ENCODE measurements at places on chromosomes 2 and 18.

GRCh38 chr2:69830045-69830905 is 815 bp downstream of the GMCL1 start:
- no peak for DNase-seq

GRCh38 chr2:109331081-109331480 is 202.1 kb downstream of the SH3RF3 start:
- DNase-seq: no peak

GRCh38 chr2:229407170-229407569 is 136.1 kb upstream of the PID1 start:
- DNase-seq: no peak

DNA sequence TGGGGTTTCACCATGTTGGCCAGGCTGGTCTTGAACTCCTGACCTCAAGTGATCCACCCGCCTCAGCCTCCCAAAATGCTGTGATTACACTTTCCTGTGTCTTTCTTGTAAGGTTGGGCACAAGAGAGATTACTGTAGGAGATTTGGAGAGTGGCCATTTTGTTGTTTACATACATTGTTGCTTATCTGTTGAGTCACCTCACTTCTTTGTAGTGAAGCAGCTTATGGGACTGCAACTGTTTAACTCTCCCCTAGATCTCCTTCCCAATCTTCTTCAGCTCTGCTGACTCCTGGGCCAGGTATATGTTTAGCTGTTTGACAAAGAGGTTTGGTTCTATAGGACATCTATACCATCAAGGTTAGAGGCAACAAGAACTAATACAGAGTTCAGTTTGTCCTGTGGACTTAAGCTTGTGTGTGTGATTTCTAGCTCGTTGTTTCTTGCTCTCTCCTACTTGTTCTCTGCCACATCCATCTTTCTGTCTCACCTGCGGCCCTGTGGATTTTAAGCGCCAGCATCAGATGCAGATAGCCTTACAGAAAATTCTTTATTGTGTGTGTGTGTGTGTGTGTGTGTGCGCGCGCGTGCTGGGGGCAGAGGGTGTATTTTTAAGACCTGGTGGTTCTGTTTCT is 95.4 kb downstream of the HAUS1 start:
- no peak for DNase-seq

- no peak for DNase-seq
Measured at GRCh38 chr2:204313256-204313655, 232.0 kb upstream of the PARD3B start.

DNA sequence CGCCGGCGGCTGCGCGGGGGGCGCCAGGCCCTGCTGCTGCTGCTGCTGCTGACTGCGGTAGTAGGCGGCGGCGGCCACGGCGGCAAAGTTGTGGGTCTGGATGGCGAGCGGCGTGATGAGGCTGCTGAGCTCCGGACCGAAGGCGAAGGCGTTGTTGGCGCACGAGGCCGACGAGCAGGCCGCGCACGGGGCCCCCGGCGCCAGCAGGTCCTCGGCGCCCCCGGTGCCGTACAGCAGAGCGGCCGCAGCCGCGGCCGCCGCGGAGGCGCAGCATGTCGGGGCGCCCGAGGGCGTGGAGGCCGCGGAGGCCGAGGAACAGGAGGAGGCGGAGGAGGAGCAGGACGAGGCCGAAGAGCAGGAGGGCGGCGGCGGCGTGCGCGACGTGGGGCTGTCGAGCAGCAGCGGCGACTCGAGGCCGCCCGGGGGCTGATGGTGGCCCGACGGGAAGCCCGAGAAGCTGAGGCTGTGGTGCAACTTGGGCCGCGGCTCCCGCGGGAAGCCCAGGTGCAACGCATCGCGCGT is 1.8 kb downstream of the ZFP36L2 start:
- no peak for DNase-seq

GRCh38 chr18:76449111-76449453 is 46.0 kb downstream of the ZNF516 start:
- DNase-seq: no peak

GRCh38 chr18:63002803-63003445 is 287.6 kb downstream of the PHLPP1 start:
- DNase-seq: no peak

- DNase-seq: no peak
Measured at GRCh38 chr2:195687320-195688086, 30.5 kb downstream of the SLC39A10 start.

DNA sequence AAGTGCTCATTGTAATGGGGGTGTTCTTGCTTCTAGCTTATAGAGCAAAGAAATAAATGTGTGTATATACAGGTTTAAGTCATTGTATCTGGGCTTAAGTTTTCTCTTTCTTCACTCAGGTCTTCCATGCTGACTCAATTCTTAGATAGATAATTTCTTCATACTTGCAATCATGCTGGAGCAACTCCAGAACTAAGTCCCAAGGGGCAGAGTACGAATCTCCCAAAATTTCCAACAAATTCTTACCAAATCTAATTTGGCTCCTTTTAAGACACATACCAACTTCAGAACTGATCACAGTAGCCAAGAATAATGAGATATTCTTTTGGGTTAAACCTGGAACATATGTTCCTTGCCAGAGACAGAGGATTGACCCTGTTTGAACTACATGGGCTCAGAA is 4.3 kb upstream of the SPAG16 start:
- DNase-seq: no peak

GRCh38 chr2:187136646-187137045 is 287.7 kb upstream of the ZSWIM2 start:
- no peak for DNase-seq

GRCh38 chr2:146003337-146003736 is 1483.4 kb upstream of the ZEB2 start:
- no peak for DNase-seq

DNA sequence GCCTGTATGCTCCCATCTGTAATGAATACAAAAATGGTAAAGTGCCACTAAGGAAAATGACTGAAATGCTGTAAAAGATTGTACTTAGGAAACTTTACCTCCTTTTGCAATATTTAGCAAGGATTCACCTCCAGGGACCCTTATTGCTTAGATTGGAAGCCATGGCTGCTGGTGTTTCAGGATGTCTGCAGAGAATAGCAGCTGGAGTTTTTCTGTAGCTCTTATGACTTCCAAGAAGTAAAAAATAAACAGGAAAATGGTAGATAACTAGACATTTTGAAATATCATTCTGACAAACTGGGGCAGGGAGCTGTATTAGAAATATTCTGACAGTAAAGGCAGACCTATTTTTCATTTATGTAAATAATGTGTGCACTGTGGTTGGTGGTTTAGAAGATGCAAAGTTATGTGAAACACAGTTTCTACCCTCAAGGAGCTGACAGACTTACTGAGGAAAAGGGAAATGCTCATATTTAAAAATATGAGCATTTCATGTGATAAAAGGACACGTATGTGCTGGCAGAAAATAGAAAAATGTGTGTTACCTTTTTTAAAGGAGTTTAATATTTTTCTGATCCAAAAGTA is 224.9 kb upstream of the BOD1L2 start:
- no peak for DNase-seq

DNA sequence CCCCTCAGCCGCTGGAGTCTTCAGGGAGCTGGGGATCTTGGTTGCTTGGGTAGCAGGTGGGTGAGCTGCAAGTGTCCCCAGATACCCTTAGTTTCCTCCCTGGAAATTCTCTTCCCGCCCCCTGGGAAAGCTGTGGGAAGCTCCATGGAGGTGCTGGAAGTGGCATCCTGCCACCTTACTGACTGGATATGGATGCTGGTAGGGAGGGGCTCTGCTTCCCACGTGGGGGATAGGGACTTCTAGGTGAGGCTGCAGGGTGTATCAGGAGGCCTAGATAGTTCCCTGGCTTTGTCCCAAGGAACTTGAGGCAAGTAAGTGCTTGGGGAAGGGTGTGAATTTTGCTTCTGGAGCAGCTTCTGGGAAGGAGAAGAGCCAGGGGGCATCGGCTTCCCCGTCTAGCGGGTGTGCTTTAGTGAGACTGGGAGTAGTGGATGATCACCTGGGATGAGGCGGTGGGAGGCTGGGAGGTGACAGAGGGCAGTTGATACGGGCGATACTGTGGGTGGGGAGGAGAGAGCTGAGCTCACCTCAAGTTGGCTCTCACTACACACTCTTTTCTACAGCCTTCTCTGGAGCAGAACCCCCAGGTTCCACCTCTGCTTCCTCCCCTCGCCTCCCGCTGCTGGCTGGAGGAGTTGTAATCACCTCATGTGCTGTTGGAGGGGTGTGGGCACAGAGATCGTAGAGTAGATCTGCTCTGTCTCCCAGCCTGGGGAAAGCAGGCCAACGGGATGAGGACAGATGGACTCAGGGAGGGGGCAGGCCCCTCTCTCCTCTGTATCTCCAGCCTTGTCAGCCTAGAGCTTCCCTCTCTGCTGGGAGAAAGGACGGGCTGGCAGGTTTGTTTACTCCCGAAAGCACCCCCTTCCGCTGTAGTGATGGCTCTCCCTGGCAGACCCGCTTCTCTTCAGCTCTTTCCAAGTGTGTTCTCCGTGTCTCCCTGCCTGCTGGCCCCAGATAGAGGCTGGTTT is 19.8 kb downstream of the TET3 start:
- DNase-seq: no peak

DNA sequence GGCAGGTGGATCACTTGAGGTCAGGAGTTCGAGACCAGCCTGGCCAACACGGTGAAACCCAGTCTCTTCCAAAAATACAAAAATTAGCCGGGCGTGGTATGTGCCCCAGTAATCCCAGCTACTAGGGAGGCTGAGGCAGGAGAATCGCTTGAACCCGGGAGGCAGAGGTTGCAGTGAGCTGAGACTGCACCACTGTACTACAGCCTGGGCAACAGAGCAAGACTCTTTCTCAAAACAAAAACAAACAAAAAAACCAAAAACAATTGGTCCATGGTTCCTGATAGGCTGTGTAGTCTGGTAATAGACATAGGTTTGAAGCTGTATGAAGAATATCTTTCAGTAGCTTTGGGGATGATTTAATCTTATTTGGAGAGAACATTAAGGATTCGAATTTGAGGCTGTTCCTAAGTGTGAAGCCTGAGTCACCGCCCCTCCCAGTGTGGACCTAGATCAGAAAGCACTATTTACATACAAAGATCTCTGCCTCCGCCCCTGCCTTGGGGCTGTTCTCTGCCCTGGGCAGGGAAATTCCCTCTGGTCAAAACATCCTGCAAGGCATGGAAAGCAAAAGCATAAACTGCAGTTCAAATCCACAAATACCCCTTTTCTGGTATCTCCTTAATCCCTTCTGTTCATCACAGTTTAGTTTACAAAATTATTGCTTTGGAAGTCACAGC is 52.8 kb upstream of the PMAIP1 start:
- no peak for DNase-seq

GRCh38 chr2:14132386-14132785 is 500.1 kb upstream of the LRATD1 start:
- DNase-seq: no peak

GRCh38 chr2:62538756-62539155 is 32.8 kb upstream of the TMEM17 start:
- no peak for DNase-seq

GRCh38 chr2:43075054-43075593 is 151.3 kb downstream of the ZFP36L2 start:
- DNase-seq: no peak

GRCh38 chr2:164922134-164922533 is 33.2 kb downstream of the SLC38A11 start:
- no peak for DNase-seq

DNA sequence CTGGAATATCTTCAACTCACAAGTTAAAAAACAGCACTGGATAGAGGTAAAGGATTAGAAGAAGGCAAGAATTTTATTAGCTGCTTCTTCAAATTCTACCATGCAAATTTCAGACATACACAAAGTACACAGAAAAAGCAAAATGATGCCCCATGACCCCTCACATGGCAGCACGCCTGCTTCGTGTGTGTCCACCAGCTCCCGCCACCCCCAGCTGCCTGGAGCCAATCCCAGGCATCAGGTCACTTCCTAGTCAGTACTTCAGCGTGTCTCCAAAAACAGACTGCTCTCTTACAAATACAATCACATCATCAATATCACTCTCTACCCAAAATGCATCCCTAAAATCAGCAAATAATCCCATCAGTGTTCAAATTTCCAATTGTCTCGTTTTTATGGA is 35.8 kb downstream of the IMPA2 start:
- DNase-seq: no peak

DNA sequence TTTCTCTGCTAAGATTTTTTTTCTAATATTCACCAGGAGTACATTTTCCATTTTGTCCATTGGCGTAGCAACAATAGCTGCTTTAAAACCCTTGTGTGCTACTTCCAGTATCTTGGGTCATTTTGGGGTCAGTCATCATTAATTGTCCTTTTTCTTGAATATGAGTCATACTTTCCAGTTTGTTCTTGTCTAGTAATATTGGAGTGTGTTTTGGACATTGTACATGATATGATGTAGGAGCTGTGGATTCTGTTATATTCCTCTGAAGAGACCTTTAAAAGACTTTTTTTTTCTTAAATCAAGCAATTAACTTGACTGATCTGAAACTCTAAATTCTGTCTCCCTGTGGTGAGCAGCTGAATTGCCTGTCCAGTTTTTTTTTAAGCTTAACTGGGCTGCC is 40.8 kb downstream of the AGPS start:
- DNase-seq: no peak

DNA sequence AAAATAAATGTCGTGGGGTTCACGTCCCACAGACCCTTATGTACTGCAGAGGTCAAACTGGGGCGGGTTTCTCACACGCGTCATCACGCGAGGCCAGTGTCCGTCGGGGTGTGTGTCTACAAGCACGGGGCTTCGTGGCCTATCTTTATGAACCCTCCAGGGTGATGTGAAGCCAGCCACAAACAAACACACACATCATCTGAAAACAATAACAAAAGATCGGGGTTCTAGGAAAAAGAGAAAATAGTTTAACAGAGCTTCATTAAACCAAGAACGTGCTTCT is 23.3 kb downstream of the LDLRAD4 start:
- DNase-seq: no peak

- DNase-seq: no peak
Measured at GRCh38 chr2:6526093-6526824, 339.4 kb downstream of the CMPK2 start.

DNA sequence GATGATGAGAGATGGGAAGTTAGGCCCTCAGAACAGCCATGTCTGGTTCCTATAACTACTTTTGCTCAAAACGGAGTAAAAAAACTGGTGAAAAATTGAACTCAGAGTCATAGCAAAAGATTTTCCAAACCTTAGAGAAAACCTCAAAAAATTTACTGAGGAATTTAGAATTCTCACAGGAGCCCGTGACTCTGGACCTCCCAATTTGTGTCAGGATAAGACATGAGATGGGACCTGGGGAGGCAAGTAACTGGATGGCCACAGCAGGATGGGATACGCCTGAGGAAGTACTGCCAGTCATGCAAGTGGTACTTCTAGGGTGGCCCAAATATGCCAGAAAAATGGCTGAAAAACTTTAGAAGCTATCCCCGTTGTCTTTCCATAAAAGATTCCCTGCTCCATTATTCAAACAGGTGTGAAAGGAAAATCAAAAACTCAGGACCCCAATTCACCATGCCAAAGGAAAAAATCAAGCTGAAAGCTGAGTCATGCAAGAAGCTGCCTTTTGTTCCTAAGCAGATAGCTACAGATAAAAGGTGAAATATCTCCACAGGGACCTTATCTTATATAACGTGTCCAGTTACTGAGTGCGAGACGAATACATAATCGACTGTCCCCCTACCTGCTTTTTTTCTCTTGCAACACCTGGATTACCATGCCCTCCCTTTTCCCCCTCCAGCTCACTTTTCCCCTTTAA is 34.1 kb upstream of the LIPG start:
- DNase-seq: no peak

GRCh38 chr2:173760553-173760952 is 204.6 kb downstream of the SP3 start:
- DNase-seq: no peak

All from CMK (cell line).